ENCODE measurements at places on chromosomes 2 and 18.

- no peak for DNase-seq
These were observed 227.7 kb downstream of the NEDD4L start for GRCh38 chr18:58271770-58272169.

DNA sequence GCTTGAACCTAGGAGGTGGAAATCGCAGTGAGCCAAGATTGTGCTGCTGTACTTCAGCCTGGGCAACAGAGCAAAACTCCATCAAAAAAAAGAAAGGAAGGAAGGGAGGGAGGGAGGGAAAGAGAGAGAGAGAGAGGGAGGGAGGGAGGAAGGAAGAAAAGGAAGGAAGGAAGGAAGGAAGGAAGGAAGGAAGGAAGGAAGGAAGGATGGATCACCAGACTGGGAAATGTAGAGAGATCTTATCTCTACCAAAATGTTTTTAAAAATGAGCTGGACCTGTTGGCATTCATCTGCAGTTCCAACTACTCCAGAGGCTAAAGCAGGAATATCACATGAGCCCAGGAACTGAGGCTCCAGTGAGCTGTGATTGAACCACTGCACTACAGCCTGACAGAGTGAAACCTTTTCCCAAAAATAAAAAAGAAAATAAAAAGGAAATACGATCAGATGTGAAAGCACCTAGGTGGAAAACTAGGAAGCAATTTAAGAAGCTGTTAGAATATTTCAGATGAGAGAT, 239.4 kb downstream of the CDH7 start:
- DNase-seq, result no peak

- no peak for DNase-seq
These were observed at the start of gene TRIB2 for GRCh38 chr2:12716282-12717190. Gene TRIB2 (plus strand): TSS chr2:12716936. CDS start chr2:12718308, 1,372 bp downstream.

- DNase-seq, result no peak
These were observed 38.7 kb downstream of the ZNF521 start for GRCh38 chr18:25313268-25313667.

- no peak for DNase-seq
These were observed 143.1 kb downstream of the DNER start for GRCh38 chr2:229571243-229571642.

DNA sequence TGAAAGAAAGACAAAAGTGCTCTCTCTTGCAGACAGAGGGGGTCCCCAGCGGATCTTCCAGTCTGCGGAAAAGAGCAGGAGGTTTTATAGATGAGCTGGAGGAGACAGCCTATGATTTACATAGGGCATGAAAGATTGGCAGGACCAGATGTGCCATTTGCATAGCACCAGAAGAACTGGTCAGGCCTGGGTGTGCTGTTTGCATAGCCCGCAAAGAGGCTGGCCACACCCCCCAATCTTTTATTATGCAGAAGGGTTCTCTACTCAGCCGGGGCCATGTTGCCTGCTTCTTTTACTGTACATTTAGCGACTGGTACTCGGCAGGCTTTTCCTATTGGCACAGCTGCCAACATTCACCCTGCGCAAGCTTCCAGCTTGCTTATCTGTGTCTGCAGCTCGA, 317.6 kb downstream of the GALR1 start:
- DNase-seq, result no peak

DNA sequence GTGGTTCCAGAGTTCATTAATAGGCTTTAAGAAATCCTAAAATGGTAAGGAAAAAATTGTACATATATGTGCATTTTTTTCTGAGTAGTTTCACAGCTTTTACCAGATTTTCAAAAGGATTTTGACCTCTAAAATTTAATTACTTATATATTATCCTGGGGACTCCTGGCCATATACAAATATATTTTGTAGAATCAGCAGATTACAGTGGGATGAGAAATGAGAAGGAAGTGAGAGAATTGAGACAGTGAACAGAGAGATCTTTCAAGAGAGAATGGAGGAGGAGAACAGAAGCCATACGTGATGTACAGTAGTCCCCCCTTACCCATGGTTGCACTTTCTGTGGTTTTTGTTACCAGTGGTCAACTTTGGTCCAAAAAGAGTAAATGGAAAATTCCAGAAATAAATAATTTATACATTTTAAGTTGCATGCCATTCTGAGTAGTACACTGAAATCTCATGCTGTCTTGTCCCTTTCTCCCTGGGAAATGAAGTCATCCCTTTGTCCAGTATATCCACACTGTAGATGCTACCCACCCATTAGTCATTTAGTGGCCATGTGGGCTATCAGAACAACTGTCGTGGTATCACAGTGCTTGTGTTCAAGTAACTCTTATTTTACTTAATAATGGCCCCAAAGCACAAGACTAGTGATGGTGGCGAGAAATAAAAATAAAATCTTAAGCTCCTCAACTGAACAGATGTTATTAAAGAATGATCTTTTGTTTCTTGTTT, 130.4 kb upstream of the MYO3B start:
- no peak for DNase-seq

DNA sequence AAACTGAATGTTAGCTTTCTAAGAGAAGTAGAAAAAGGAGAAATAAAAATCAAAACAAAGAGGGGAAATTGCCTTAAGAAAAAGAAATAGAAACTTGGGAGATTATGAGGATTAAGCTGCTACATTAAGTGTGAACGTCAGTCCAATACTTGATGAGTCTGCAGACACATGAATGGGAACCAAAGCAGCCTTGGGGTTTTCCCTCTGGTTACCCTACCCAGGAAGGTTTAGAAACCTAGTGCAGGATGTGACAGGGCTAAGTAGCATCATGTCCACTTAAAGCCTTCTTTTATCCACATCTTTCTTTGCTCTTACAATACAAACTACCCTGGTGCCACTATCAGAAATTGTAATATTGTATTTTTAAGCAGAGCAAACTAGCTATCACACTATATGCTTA, 22.3 kb downstream of the SLC35F5 start:
- no peak for DNase-seq

- no peak for DNase-seq
These were observed 198.8 kb downstream of the CYRIA start for GRCh38 chr2:16466821-16467151.

DNA sequence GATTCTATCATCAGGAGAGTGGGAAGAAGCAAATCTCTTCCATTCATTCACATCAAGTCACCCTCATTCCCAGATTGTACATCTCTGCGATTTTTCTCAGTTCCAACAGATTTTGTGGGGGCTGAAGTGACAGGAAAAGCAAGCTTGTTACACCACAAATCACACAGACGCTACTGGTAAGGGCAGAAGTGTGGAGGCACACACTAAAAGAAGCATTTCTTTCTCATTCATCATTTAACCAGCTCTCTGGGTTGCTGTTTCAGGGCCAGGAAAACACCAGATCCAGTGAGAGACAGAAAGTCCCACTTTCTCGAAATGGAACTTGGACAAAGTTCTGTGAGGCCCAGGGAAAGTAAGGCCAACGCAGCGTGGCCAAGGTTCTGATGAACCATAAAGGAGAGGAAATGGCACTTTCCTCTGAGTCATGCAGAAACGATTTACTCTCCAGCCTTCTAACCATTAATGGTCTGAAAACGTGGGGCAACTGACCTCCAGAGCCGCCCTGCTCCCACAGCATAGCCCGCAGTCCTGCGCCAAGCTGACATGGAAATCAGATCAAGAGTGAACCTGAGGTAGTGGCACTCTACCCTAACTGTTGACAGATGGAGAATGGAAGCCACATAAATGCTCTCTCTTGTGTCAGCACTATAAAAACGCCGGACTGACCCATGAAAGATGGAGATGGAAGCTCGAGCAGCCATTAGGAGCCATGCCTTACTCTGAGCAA, 191.0 kb downstream of the C1D start:
- DNase-seq, result peak; percentile 88

- no peak for DNase-seq
These were observed 4.1 kb upstream of the LOXHD1 start for GRCh38 chr18:46660957-46661749.

DNA sequence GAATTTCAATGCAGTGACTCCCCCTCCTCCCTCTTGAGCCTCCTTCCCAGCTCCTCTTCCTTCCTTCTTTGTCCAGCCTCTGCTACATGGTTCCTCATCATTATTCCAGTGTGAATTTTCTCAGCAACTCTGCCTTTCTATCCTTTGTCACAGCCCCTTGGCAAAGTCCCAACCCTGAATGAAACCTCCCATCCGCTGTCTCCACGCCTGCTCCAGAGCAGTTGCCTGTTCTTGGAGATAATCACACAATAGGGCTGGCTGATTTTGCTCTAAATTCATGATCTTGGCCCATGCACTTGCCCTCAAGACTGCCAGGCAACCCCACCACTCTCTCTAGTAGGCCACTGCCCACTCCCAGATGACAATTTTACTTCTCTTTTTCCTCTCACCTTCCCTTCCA, 61.4 kb downstream of the BCL2L11 start:
- no peak for DNase-seq

- no peak for DNase-seq
These were observed 98.3 kb downstream of the MYCN start for GRCh38 chr2:16038621-16039020.

DNA sequence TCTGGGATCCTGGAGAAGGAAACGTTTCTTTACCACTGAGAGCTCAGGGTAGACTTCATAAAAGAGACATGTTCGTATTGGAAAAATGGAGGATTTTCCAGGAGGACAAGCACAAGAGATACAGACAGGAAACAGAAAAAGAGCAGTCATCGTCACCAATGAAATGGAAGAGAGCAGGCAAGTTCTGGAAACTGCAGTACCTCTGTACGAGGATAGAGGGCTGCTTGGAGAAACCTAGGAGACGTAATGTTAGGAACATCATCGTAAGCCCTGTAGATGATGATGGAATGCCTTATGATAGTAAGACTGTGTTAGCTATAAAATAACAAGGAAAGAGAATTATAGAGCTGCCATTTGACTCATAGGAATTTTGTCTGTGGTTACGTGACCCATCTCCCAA, 121.1 kb upstream of the KLHL14 start:
- DNase-seq, result no peak

GRCh38 chr2:216012133-216012829, 1.1 kb downstream of the MREG start:
- no peak for DNase-seq

GRCh38 chr2:151175864-151176263, 85.8 kb downstream of the RBM43 start:
- DNase-seq, result no peak

DNA sequence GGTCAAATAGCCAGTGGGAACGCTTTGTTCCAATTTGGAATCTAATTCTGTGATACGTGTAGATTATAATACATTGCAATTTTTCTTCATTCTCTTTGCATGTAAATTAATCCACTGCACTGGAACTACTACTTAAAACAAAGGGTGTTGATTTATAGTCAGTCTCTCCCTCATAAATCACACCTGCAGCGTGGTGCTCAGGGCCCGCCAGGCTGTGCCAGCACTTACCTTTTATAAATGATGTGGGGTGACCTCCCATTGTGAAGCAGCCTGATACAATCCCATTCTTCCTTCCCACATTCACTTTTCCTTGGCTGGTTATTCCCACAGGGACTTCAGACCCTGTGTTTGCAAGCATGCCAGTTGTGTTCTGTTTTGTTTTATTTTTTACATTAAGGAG, 302.3 kb upstream of the ID2 start:
- no peak for DNase-seq

DNA sequence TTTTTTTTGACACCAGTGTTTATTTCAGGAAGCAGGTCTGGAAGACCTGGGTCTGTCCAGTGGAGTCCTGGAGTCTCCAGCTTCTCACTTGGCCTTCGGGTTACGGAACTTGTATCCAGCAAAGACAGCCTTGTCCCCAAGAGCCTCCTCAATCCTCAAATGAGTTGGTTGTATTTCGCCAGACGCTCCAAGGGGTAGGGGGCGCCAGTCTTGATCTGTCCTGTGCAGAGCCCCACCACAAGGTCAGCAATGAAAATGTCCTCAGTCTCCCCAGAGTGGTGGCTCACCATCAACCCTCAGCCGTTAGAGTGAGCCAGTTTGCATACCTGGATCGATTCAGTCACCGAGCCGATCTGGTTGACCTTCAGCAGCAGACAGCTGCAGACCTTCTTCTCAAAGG, 21.9 kb downstream of the ASXL2 start:
- no peak for DNase-seq

- DNase-seq, result no peak
These were observed 1585.0 kb upstream of the ACVR2A start for GRCh38 chr2:146259816-146260215.

GRCh38 chr18:37253394-37254235, 312.0 kb downstream of the CELF4 start:
- no peak for DNase-seq

GRCh38 chr2:70799706-70800105, 9.3 kb upstream of the FIGLA start:
- no peak for DNase-seq

DNA sequence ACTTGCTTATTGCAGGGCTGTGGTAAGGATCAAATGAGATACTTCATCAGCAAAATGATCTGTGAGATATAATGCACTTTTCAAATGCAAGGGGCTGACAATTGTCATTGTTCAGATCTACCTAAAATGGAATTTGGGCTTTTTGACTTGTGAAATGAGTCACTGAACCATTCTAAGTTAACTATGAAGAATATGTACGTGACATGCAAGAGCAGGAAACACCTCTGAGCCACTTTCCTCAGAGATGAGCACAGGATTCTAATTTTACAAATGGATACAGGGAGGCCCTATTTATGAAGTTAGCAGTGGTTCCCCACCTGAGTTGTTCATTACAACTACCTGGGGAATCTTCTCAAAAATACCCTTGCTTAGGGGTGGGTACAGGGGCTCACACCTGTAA, 26.7 kb downstream of the CTLA4 start:
- DNase-seq, result no peak

GRCh38 chr2:189566046-189566445, 14.5 kb downstream of the SLC40A1 start:
- DNase-seq, result no peak

- DNase-seq, result no peak
These were observed 21.9 kb downstream of the RTP5 start for GRCh38 chr2:241891315-241891987.

- DNase-seq, result no peak
These were observed 22.1 kb upstream of the SERTAD2 start for GRCh38 chr2:64675860-64676259.

GRCh38 chr2:172481507-172482262, 54.3 kb downstream of the ITGA6 start:
- no peak for DNase-seq

DNA sequence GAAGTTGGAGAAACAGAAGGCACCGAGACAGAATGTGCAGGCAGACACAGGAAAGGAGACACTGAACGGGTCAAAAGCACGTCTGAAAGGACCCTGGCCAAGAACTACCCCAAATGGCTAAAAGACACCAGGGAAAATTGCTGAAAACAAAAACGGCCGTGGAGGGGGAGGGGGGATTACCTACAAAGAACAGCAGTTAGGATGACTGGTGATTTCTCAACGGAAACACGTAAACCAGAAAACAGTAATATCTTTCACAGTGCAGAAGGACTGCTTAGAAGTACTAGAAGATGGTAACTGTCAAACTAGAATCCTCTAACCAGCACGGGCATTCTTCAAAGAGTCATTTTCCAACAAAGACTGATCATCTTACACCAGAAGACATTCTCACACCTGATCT, 142.6 kb downstream of the HDAC4 start:
- DNase-seq, result no peak

DNA sequence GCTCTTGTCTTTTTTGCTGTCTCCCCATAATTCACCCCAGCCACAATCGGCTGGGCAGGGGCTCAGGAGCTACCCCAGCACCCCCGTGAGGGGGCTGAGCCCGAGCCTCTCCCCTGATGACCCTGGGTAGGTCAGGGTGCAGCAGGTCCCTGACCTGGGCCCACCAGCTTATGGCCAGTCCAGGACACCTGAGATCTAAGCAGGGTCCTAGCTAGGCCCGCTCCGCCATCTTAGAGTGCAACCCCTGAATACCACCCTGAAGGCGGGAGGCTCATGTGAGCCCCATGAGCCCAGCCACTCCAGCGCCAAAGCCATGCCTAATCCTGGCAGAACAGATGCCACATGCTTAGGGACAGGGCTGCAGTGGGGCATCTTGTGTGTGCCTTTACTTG, 16.2 kb downstream of the STK25 start:
- no peak for DNase-seq
